ENCODE measurements at places on chromosomes 3 and 15.

DNA sequence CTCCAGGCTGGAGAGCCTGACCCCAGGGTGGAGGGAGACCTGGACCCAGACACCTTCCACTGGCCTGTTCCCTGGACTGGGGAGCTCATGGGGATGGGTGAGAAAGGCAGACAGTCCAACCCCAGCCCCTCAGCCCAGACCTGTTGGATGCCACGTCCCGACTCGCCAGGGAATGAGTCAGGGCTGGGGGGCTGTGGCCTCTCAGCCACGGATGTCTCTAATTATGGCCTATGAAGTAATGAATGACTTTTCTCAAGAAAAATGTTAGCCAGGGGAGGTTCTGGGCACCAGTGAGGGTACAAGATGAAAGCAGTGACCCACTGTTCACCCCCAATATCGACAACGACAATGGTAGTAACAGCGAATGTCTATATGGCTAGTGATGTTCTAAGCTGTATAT is 107.0 kb upstream of the RPL32 start:
- no peak for DNase-seq

DNA sequence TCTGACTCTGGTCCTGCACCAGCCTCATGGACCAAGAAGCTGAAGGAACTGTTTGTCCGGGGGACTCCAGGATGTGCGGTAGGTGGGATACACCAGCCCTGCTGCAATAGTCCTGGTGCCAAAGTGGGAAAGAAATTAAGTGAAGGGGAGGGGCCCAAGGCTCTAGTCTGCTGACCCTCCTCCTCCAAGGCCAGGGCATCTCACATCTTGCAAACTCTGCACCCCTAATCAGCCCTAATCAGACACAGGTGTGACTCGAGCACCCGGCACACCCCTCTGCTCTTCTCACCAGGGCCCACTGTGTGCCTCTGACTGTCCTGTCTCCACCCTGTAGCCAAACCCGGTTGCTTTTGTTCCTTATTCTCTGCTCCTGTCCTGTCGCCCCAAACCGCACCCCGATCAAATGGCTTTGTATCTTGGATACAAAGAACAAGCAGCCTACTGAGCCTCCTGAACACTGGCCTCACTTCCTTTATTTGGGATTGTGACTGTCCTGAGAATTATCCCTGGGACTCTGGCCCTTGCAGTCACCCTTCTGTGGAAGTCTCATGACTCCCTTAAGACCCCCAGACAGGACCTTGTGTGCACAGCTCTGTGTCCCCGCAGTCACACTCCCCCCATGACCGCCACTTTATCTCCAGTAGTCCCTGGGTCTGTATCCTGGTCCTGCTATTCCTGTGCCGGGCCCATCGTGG is 26.7 kb upstream of the SLC41A3 start:
- no peak for DNase-seq

DNA sequence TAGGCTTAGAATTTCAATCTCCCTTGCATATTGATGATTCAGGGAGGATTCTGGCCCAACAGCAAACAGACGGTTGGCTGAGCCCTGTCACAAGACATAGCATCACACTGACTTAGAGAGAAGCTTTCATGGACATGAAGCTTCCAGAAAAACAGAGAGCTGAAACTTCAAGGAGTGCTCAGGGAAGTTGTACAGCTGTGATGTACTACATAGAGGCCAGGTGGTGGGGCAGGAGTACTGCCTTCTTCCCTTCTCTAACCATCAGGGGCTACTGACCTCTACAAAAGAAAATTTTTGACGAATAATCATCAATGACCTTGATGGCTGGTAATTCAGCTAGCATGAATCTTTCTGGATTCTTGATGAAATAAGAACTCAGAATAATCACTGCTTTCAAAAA is 378.5 kb downstream of the ERC2 start:
- no peak for DNase-seq

DNA sequence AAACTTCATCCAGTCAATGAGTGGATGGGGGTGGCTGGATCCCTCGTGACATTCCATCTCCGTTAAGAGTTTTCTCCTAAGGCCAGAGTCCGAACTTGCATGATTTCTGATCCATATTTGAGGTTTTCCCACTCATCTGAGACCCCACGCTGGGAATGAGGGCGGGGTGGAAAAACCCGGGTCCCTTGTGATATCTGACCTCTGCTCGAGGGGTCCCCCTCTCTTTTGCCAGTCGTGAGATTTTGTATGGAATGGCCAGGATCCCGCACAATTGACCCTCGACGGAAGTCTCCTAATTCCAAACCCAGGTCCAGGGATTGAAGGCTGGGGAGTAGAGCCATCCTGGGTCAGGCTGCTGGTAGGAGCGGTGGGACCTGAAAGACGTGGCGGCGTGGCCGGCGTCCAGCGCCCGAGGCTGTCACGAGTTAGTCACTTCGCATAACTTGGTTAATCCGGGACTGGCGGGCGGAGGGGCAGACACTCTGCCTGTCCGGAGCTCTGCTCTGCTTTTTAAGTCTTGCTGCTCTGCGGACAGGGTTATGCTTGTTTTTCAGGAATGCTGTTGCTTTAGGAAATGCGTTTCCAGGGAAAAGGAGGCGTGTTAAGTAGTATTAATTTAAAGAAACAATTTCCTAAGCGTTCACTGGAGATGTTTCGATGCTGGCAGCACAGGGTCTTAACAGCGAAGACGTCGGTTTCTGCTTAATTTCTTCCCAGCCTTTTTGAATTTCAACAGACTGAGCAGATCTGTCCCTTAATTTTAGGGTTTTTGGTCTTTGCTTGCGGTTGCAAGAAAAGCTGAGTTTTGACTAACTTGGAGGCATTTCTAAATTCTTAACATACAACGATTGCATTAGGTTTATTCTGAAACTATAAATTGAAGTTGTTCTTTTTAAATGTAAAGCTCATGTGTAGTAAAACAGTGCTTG is 69.7 kb upstream of the LRRFIP2 start:
- DNase-seq, result peak; percentile 44

DNA sequence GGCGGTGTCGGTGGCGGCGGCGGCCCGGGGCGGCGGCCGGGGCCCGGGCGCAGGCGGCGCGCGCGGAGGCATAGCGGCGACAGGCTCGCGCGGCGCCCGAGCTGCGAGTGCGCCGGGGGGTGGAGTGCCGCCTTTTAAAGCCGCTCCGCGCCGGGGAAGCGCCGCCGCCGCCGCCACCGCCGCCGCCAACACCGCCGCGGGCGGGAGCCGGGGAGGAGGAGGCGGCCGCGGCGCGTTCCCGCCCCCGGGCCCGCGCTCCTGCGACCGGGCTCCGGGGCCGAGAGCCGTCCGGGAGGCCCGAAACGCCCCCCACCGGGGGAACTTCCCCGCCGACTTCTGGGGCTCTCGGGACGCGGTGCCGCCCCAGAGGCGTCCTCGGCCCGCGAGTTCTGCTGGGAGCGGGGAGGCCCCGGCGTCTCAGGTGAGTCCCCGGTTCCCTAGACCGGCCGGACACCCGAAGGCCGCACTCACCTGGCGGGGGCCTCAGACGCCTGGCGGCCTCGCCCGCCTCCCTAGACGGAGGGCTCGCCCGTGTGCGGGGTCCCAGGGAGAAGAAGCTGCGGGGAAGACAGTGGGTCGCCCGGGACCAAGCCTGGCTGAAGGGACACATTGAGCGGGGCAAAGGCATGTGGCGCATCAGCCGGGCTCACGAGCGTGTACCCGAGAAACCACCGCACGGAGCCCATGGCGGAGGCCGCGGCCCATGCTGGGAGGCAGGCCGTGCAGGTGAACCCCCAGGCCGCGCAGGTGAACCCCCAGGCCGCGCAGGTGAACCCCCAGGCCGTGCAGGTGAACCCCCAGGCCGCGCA is at the start of gene PCSK6:
Gene PCSK6, minus strand, starts transcription at position 109 of the 809 bp plus-strand sequence. Its CDS starts 37 bp downstream, at position 72.
- DNase-seq, result no peak

DNA sequence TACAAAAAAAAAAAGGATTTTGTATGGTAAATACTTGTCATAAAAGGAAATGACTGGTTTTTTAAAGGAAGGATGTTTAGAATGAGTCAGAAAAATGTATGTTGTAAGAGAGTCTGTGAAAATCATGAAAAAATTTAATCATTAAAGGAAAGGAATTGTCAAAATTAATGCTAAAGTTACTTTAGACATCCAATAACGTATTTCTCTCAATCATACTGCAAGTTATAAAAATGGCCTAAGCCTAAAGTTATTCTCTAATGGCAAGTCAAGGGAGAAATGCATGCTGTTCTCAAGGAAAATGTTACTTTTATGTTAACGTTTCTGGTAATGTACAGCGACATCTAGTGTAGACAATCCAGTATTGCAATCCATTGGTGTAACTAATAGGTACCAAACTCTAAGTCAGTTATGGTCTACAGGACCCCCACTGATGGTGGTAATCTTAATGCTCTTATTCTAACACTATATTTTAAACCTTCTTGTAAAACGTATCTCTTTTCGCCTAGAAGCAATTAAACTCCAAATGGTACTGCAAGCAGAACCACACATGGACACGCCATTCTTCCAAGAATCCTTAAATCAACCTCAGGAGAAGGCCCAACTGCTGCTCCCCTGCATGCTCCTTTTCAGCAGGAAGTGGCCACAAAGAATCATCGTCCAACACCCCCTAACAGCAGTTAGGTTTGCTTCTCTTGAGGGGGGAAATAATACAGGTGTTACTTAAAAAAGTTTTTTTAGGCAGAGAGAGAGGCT is 35.2 kb downstream of the NCEH1 start:
- no peak for DNase-seq

- no peak for DNase-seq
Observed at GRCh38 chr3:122349171-122349570, 24.1 kb downstream of the CSTA start.

DNA sequence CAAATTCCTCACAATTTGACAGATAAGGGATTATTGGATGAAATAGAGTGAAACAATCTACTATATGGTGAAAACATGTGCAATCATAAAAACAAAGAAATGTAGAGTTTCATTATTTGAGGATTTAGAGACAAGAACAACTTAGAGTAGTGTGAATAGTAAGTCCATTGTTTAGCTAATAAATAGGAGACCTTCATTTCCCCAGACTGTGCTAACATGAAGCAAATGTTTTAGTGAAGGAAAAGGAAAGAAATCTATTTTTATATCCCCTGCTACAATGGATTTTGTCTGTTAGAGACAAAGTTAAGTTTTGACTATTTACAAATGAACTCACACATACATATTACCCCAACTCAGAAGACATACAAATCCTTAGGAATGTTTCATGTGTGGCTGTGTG is 77.8 kb downstream of the EFL1 start:
- DNase-seq, result no peak

- DNase-seq, result peak; percentile 58
Observed at GRCh38 chr3:10286596-10287295, 6.0 kb downstream of the GHRL start.

DNA sequence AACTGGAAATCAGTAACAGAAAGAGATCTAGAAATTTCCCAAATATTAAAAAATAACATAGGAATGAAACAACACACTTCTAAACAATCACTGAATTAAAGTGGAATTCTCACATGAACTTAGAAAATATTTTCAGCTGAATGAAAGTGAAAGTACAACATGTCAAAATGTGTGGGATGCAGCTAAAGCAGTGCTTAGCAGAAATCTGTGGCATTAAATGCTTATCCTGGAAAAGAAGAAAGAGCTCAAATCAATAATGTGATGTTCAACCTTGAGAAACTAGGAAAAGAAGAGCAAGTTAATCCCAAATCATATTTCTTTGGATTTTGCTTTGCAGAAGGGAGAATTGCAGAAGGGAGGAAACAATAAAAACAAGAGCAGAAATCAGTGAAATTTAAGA is 98.2 kb upstream of the NR2E3 start:
- DNase-seq, result no peak

DNA sequence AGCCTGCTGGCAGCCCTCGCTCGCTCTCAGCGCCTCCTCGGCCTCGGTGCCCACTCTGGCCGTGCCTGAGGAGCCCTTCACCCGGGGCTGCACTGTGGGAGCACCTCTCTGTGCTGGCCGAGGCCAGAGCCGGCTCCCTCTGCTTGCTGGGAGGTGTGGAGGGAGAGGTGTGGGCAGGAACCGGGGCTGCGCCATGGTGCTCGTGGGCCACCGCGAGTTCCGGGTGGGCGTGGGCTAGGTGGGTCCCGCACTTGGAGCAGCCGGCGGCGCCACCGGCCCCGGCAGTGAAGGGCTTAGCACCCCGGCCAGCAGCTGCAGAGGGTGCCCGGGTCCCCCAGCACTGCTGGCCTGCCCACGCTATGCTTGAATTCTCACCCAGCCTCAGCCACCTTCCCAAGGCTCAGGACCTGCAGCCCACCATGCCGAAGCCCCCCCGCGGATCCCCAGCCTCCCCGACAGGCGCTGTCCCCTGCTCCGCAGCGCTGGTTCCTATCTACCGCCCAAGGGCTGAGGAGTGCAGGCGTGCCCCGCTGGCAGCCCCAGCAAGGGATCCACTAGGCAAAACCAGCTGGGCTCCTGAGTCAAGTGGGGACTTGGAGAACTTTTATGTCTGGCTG is 863.3 kb downstream of the IGSF11 start:
- no peak for DNase-seq

GRCh38 chr3:88152841-88153240 is 3.1 kb downstream of the C3orf38 start:
- DNase-seq, result no peak

GRCh38 chr3:104132566-104133403 is 1233.9 kb upstream of the ALCAM start:
- no peak for DNase-seq

- DNase-seq, result no peak
Observed at GRCh38 chr3:95738045-95738444, 1076.3 kb upstream of the EPHA6 start.

- DNase-seq, result no peak
Observed at GRCh38 chr3:118089563-118089962, 945.1 kb downstream of the IGSF11 start.

GRCh38 chr15:45114076-45114750 is at the start of the genes DUOX2 and DUOXA2:
DUOX2 (minus strand) TSS chr15:45114172; CDS start chr15:45113411, 761 bp downstream.
DUOXA2 (plus strand) TSS chr15:45114326; CDS start chr15:45114606, 280 bp downstream.
- DNase-seq, result no peak

DNA sequence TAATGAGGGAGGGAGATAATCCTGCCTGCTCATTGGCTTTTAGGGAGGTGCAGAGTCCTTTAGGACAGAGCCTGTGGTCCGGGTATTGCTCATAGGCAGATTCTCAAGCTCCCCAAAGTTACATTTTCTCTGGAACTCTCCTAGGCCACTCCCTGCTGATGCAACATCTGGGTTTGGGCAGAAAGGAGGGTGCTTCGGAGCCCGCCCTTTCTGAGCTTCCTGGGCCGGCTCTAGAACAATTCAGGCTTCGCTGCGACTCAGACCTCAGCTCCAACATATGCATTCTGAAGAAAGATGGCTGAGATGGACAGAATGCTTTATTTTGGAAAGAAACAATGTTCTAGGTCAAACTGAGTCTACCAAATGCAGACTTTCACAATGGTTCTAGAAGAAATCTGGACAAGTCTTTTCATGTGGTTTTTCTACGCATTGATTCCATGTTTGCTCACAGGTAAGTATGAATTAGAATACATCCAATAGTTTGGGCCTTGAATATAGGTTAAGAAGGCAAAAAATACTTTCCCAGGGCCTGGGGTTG is at the start of gene IL20RB:
Gene IL20RB, plus strand, starts transcription at position 233 of the 538 bp plus-strand sequence. Its CDS starts 131 bp downstream, at position 364.
- DNase-seq, result no peak

DNA sequence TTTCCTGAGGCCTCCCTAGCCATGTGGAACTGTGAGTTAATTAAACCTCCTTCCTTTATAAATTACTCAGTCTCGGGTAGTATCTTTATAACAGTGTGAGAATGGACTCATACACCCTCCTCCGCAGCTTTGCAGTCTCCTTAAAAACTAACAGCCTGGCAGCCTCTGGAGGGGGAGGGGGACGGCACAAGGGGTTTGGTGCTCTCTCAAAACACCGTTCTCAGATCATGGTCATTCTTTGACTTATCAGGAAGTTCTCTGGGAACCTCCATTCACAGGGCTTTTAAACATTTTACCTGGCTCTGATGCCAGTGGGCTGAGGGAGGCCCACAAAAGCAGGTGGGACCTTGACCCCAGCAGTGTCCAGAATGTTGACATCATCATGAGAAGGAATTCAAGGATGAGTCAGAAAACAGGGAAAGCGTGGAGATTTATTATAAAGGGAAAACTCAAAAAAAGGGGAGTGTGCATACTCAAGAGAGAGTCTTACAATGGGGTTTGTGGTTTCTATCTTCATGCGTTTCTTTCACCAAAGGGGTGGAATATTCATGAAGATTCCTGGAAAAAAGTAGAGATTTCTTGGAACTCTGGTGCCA is 43.9 kb downstream of the ONECUT1 start:
- DNase-seq, result no peak
